ENCODE measurements at places on chromosomes 6 and 20. TPM values are rescaled to one million over a fixed set of nuclear protein-coding genes. Genes with fewer than 3 reads are reported as not detected.

GRCh38 chr20:43571771-43572170 lies 12.9 kb downstream of the SGK2 start:
- H3K27me3 ChIP-seq = peaks cover under 1% of the 10 kb centered on the region
- H3K36me3 ChIP-seq = no peaks in the 10 kb centered on the region
- DNase-seq = no peak

GRCh38 chr20:2004171-2004570 lies 10.3 kb upstream of the PDYN start:
- H3K4me3 ChIP-seq = no peak overlapping the region
- no peak overlapping the region for H3K27ac ChIP-seq
- H3K36me3 ChIP-seq = no peaks in the 10 kb centered on the region
- H3K27me3 ChIP-seq = no peaks in the 10 kb centered on the region
- DNase-seq = no peak

DNA sequence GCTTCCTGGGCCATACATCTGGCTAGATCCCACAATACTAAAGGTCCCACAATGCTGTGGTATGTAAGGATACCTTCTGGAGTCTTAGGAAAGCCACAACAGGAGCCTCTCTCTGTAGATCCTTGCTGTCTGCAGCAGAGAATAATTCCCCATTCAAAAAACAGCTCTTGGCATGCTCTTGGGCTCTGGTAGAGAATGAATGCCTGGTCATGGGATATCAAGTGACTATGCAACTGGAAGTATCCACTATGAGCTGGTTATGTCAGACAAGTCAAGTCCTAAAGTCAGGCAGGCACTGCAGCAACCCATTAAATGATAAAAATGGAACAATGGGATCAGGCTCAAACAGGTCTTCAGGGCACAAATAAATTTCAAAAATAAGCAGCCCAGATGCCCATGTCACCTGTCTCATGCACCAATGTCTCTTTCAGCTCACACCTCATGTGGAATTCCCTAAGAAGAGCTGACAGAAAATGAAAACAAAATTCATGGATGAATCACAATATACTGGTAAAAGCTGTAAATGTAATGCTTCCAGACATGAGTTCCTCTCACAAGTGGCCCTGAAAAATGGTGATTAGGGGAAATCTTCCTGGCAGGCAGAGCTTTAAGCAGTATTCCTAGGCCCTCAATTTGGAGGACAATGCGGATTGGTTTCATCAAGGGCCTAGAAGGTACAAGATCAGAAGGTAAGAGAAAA lies 4.3 kb downstream of the AK9 start:
- DNase-seq = no peak
- H3K36me3 ChIP-seq = no peaks in the 10 kb centered on the region
- peaks cover 10% of the 10 kb centered on the region for H3K4me1 ChIP-seq
- no peak overlapping the region for H3K4me3 ChIP-seq

GRCh38 chr20:62155428-62156253 lies 12.1 kb downstream of the SS18L1 start:
- H3K27ac ChIP-seq = peak overlapping the region; percentile 36
- peaks cover 18% of the 10 kb centered on the region for H3K36me3 ChIP-seq
- H3K27me3 ChIP-seq = no peaks in the 10 kb centered on the region

DNA sequence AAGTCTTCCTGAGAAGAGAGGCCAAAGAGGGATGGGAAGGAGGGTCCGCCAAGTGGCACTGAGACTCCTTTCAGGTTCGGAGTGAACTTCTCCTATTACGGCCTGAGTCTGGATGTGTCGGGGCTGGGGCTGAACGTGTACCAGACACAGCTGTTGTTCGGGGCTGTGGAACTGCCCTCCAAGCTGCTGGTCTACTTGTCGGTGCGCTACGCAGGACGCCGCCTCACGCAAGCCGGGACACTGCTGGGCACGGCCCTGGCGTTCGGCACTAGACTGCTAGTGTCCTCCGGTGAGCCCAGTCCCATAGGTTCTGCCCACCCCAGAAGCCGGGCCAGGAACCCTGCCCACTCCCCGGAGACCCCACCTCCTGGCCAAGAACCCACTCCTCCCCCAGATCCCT lies 4.1 kb downstream of the SLC22A7 start:
- no peak overlapping the region for H3K27ac ChIP-seq
- no peak overlapping the region for H3K4me3 ChIP-seq
- peak; percentile 83 for DNase-seq
- H3K27me3 ChIP-seq = peaks cover 25% of the 10 kb centered on the region
- H3K36me3 ChIP-seq = no peaks in the 10 kb centered on the region

GRCh38 chr6:22972771-22973170 lies 403.4 kb downstream of the HDGFL1 start:
- no peak overlapping the region for H3K27ac ChIP-seq
- no peaks in the 10 kb centered on the region for H3K27me3 ChIP-seq
- H3K36me3 ChIP-seq = no peaks in the 10 kb centered on the region
- no peak for DNase-seq
- H3K4me1 ChIP-seq = no peaks in the 10 kb centered on the region
- H3K4me3 ChIP-seq = no peak overlapping the region

- H3K27ac ChIP-seq = peak overlapping the region; percentile 28
- peaks cover 4% of the 10 kb centered on the region for H3K27me3 ChIP-seq
- no peak overlapping the region for H3K4me3 ChIP-seq
- no peaks in the 10 kb centered on the region for H3K36me3 ChIP-seq
Observed at GRCh38 chr20:59448851-59449444, 148.5 kb downstream of the EDN3 start.

DNA sequence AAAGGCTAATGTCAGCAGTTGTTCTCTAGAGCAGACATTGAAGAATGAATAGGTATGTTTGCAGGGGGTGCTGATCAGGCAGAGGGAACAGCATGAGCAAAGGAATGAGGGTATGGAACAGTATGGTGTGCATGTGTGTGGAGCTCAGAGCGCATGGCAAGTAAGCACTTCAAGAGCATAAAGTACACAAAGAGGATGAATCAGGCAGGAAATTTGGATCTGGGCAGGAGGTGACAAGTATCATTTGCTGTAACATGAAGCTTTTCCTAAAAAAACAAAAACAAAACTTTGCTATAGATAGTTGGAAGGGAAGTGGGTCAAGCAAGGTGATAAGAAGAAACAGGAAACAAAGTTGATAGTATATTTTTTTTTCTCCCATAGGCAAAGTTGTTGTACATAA lies 746.8 kb downstream of the HDGFL1 start:
- H3K4me1 ChIP-seq = peaks cover 1% of the 10 kb centered on the region
- no peaks in the 10 kb centered on the region for H3K27me3 ChIP-seq
- H3K27ac ChIP-seq = no peak overlapping the region
- DNase-seq = no peak
- no peak overlapping the region for H3K4me3 ChIP-seq
- H3K36me3 ChIP-seq = no peaks in the 10 kb centered on the region

DNA sequence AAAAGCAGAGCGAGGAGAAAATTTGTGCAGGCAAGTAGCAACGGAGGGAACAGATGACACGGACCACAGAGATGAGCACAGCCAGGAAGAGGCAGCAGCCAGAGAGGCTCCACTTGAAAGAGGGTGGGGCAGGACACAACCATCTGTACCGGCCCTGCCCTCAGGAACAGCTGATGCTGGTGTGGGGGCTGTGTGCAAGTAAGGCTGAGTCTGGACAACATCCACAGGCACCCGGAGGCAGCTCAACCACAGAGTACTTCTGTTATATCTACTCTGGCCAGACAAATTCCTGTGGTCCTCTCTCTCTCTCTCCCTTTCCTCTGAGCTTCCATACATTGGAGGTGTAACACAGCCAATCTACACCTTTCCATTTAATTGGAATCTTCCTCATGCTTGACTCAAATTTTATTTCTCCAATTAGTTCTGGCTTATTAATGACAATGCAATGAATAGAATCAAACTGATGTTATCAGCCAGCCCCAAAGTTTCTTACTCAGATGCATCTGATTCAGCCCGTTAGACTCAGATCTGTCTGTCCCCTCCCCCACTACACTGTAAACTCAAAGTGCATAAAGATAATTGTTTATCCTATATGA lies 24.9 kb downstream of the KIF13A start:
- H3K4me1 ChIP-seq = peaks cover 80% of the 10 kb centered on the region
- no peaks in the 10 kb centered on the region for H3K27me3 ChIP-seq
- H3K36me3 ChIP-seq = no peaks in the 10 kb centered on the region

The SLC13A3 gene
- 2.1 TPM for total RNA-seq

The MYH7B gene
- total RNA-seq = 0.86 TPM

The PRND gene
- not detected for total RNA-seq

The ZNF311 gene
- total RNA-seq = 1.7 TPM

The SPATS1 gene
- total RNA-seq = not detected

The FOXQ1 gene
- not detected for total RNA-seq
